NCI-H748 treated with DMSO at 0.1 percent for 48 hours (cell line): ENCODE measurements at places on chromosomes 16 and 17.

DNA sequence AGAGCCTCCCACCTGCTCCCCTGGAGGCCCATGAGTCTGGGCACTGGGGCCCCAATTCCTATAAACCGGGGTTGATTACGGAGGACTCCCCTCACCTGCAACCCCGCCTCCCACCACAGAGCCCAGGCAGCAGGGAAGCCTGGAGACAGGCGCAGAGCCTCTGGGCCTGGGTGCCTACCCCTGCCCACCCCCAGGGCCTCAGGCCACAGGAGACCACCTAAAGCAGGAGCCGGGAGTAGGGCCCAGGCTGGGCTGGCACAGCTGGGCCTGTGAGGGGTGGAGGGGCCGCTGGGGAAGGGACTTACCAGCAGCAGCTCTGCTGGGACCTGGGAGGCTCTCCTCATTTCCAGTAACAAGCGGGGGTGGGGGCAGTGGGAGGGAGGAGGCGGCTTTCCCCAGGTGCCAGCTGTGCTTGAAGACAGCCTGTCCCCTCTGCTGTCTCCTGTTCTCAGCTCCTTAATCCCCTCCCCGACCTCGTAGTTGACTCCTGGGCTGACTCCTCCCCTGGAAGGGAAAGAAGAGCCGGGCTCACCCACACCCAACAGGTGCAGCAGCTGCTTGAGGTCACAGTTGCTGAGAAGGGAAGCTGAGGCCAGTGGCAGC, 46.8 kb downstream of the TMEM235 start:
- DNase-seq = no peak

GRCh38 chr16:30346286-30346685, 8.8 kb downstream of the CD2BP2 start:
- DNase-seq = no peak

DNA sequence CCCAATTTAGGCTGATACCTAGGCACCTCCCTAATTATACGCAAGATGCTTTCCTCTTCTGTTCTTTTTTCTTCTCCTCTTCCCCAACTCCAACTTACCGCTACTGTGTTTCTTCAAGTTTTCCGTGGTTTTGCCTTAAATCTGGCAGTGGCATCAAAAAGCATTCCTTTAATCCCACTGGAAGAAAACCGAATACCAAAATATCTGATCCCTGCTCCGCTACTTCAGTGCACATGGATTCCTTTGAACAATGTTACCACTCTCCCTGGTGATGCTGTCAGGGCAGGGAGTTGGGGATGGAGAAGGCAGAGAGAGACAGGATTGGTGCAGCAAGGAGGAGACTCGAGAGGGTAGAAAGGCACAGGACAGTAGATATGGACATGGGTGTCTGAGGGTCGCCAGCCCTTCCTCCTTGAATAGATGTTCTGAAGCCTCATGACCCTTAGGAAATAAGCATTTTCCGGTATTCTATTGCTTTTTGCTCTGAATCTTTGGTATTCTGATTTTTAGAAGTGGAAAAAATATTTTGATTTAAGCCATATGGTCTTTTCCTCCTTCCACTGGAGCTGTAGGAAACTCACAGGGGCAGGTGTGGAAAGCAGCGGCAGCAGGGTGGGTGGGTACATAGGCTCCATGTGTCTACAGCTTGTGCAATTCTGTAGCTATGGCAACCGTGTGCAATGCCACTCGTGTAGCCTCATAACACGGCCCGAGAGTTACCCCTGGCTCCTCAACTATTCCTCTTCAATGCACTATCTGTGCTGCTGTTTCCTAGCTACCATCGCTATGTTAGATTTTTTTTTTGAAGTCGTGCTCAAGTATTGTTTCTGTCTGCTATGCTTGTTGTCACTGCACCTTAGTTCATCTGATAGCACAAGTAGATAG, 32.3 kb upstream of the TANC2 start:
- peak; percentile 42 for DNase-seq

DNA sequence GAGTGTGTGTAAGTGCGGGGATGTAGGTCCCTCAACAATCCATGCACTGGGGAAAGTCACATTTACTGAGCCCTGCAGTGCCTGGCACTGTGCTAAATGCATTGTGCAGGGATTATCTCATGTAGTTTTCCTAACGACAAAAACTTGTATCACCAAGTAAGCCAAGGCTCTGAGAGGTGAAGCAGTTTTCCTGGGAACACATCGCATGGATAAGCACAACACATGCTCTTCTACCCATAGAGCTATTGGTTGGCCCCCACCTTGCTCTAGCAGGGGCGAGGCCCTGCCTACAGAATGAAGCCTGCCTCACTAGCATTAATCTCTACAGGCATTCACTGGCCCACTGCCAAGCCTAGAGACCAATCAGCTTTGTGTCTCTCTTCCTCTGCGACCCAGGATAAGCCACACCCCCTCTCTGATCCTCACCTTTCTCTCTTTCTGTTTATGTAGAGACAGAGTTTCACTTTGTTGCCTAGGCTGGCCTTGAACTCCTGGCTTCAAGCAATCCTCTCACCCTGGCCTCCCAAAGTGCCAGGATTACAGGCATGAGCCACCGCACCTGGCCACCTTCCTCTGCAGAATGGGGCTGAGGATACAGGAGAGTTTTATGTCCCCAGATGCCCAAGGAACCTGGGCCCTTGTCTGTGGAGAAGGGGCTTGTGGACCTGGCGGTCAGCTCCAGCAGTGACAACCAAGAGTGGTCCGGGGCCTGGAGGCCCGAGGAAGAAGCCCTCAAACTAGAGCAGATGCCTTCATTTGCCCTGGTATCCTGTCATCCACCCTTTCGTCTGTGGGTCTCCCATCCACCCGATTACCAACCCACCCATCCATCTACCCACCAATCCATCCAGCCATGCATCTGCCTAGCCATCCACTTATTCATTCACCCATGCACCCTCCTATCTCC, 12.8 kb downstream of the CDH16 start:
- peak; percentile 3 for DNase-seq

GRCh38 chr16:30786115-30786935, 680 bp downstream of the ZNF629 start:
- no peak for DNase-seq

DNA sequence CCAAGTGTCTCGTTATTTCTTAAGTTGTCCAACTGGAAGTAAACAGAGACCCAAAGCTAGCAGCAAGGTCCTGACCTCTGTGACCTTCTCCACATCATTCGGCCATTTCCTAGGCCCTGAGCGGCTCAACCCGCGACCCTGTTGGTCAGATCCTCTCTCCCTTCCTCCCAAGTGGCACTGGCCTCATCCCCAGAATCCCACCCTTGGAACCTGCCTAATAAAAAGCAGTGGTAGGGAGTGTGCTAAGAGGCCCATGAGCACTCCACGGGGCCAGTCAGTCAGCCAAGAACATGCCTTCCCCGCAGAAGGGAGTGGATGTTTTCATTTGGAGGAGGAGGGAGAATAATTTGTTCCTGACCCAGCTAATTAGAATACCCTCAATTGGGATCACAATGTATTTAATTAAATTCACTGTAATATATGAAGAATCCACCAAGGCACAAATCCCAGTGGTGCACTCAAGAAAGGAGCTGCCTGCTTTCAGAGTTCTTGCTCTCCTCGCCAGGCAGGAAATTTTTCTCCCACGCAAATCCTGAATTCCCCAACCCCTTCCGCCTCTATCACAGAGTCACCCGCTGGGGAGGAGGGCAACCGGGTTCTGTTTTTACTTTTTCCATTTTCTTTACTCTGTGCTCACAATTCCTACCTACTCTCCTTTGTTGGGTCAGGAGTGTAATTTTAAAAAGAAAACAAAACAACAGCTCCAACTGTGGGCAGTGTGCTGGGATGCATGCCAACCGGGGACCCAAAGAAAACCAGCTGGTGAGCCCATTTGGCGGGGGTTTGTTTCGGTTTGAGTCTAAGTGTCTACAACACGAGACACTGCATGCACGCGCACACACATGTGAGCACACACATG, 153.4 kb downstream of the ZFHX3 start:
- no peak for DNase-seq

DNA sequence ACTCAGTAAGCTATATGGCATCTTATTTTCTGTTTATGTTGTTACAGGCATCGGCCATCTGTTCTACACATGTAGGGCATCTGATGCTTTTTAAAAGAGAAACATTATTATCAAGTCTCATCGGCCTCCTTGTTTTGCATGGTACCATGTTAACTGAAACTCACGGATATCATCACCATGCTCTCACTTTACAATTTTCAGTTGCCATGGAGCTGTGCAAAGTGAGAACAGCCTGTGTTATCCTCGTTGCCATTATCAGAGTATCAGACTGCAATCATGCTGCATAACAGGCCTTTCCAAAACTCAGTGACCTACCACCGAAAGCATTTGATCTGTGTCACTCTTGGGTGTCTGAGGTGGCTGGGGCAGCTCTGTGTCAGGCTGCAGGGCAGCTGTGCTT, 110.3 kb downstream of the C17orf67 start:
- DNase-seq = no peak

DNA sequence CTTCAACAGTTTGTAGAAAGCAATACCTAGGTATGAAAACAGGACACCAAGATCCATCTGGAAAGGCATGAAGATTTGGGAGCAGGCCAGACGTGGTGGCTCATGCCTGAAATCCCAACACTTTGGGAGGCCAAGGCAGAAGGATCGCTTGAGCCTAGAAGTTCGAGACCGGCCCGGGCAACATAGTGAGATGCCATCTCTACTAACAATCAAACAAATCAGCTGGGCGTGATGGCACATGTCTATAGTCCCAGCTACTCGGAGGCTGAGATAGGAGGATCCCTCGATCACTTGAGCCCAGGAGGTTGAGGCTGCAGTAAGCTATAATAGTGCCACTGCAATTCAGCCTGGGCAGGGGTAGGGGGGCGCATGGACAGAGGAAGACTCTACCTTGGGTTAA, 20.3 kb downstream of the LITAF start:
- no peak for DNase-seq

GRCh38 chr16:4443271-4443670, 17.6 kb downstream of the DNAJA3 start:
- DNase-seq = no peak

GRCh38 chr16:70460737-70461261, 6.4 kb downstream of the FCSK start:
- DNase-seq = no peak

DNA sequence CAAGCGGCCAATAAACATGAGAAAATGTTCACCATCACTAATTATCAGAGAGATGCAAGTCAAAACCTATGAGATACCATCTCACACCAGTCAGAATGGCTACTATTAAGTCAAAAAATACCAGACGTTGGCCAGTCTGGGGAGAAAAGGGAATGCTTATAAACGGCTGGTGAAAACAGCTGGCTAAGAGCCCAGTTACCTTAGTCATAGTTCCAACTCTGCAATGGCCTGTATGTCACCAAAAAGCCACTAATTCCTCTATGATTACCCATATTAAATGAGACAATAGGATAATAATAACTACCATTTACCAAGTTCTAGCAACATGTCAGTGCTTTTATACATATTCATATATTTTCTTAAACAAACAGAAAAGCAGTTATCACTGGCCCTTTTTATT, 42.9 kb upstream of the CDRT4 start:
- no peak for DNase-seq

GRCh38 chr16:56744996-56745640, 15.2 kb downstream of the NUP93 start:
- DNase-seq = no peak

DNA sequence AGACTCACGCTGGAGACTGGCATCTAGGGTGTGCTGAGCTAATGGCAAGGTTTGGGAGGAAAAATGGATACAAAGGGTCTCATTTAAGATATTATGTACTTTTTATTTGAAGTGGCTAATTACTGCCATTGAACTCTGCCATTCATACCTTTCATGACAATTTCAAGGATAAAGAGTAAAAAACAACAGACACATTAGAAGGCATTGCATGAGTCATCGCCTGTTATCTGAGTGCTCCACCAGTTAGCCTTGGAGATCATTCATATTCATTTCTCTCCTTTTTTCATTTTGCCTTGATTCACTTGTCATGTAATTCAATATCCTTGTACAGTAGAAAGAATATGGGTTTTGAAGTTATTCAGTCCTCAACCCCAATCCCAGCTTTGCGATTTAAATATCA, 109.5 kb downstream of the CDH8 start:
- peak; percentile 95 for DNase-seq

- DNase-seq = no peak
Observed at GRCh38 chr17:64092952-64093451, 36.9 kb downstream of the ERN1 start.

DNA sequence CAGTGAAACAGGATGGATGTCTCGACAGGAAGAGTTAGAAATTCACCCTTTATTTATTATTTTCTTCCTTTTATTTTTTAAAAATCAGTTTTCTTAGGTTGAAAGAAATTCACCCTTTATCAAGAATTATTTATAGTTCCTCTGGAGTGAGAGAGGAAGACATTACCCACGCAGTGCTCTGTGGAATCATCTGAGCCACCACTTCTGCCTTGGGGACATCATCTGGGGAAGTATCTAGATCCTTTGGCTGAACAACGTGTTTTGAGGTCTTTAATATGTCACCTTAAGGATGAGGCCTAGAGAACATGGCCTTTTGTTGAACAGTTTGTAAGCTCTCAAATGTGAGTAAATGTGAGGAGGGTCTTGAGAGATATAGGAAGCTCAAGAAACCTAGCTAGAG, 183.3 kb downstream of the UTP18 start:
- no peak for DNase-seq

- no peak for DNase-seq
Observed at GRCh38 chr17:7549401-7550055, 670 bp downstream of the TNFSF12 start.

DNA sequence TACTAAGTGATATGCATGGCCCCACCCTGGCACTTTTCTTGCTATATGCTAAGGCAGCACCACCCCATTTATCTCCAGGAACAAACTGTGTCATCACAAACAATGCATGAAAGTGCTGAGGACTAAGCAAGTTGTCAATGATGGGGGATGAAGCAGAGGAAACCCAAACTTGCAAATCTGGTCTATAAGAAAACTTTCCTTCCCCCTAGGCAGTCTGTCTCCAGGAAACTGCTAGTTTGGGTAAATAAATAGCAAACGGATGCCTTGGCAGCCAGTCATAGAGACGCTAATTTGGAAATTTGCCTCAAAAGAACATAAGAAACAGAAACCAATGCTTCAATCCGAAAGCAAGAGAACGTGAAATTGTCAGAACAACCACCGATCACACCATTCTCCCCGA, 5.6 kb upstream of the HSBP1 start:
- DNase-seq = no peak

DNA sequence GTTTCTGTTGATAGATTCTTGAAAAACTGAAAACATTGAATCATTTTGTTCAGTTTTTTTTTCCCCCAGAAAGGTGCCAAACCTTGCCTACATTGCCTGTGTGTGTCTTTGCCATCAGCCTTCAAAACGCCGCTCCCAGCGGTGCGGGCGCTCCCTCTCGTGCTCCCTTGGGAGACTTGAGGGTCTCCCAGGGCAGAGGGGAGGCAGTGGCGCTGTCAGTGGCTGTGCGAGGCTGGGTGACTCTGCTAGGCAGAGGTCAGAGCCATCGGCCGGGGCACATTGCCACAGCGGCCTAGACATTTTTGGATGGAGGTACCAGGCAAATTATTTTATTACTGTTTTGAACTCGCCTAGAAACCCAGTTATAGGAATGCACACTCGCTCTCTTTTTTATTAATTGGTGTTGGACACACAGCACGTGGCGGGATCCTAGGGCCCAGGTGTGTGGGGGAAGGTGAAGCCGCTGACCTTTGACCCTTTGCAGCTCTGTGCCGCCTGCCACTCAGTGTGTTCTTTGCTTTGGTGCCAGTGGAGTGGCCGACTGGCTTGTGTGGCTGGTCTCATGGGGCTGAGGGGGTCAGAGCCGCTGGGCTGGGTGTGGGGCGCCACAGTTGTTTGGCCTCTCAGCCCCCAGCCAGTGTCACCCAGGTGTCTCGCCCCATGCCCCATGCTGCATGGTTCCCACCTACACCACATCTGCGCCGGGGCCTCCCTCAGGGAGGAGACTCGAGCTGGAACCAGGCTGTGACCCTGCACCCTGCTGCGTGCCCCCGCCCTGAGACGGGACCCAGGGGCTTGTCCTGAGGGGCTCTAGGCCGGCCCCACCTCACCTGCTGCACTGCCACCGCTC, 115.7 kb downstream of the BANP start:
- no peak for DNase-seq
